ENCODE measurements at places on chromosomes 2 and 18. TPM values are rescaled to one million over a fixed set of nuclear protein-coding genes. Genes with fewer than 3 reads are reported as not detected.
A peak's percentile ranks its signal among the peaks of the same experiment; 100 is the strongest.

DNA sequence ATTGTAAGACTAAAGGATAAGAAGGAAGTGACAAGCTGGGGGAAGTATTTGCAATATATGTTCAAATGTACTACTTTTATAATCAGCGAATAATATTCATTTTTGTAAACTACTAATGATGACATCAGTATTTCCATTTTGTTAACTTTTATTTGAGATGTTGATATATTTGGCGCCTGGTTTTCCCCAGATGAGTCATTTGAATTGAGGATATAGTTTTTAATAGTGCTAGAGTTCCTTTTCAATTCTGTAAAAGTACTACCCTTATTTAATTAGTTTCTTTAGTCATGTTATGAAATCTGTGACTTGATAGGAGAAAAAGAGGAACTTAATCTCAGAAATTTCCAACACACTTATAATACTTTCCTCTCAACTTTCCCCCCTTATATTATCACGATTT is 495.3 kb downstream of the IRS1 start:
- no peak for DNase-seq

GRCh38 chr2:131674174-131674507 is 146.5 kb downstream of the CCDC74A start:
- no peak for DNase-seq

- DNase-seq: no peak
Measured at GRCh38 chr2:128492966-128493811, 174.5 kb upstream of the HS6ST1 start.

DNA sequence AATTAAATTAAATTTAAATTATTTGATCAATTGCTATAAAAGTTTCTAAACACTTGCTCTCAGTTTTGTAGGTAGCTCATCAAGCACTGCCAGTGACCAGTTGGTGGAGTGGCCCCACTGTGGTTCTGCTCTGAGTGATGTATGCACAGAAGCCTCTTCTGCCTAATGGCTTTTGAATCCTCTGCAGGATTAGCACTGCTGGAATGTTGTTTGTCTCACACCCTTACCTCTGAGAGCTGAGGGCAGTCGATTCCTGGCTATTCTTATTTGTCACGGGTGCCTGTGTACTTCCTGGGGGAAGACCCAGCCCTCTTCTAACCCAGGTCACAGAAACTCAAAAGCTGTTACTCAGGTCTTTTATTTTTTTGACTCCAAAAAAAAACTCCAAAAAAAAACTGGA is 9.5 kb downstream of the CAPN14 start:
- no peak for DNase-seq

DNA sequence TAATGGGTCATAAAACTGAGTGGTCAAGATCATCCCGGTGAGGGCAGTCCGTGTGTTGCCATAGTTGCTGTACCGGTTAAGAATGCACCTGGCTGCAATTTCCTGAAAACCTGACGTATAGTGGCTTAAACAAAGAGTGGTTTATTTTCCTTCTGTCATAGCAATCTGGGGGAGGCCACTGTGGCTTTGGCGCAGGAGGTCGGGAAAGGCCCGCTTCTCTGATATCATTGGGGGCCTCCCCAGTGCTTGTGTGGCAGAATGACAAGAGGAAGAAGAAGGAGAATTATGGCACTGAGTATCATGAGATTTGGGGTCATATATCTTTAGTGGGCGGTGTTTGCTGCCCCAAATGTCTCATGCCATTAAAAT is 4.4 kb downstream of the C2orf92 start:
- DNase-seq: no peak

- DNase-seq: no peak
Measured at GRCh38 chr2:11663427-11663826, 6.6 kb downstream of the NTSR2 start.

DNA sequence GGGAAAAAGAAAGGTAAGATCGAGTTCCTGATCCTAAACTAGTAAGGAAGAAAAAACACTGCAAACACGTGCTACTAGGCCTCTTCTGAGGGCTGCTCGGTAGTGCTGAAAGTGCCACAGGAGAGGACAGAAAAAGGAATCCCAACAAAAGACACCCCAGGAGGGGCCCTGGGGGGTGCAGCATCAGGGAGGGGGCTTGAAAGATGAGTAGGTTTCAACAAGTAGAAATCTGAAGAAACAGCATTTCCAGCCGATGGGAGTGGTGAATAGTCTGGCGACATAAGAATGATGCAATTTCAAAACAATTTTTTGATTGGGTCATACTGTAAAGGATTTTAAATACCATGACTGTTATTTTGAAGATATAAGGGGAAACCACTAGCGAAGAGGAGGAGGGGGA is 98.6 kb downstream of the NOL10 start:
- DNase-seq: no peak

- no peak for DNase-seq
Measured at GRCh38 chr2:85061896-85062295, 71.3 kb upstream of the TCF7L1 start.

DNA sequence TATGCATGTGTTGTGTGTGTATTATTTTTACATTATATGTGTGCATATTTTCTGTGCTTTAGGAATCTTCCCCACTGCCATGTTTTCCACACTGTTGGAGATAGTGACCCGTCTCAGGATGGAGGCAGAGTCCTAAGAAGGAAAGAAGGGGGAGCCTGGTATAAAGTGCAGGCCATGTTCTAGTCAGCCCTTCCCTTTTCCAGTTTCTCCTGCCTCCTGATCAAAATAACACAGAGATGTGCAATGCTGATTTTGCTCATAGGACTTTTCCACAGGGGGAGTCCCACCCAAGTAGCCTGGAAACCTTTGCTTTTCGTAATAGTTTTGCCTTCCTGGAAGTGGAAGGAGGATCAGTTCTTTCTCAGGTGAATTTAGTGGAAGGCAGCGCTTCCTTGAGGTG is 72.8 kb upstream of the FAM237A start:
- no peak for DNase-seq

GRCh38 chr2:155223781-155224406 is 525.4 kb downstream of the KCNJ3 start:
- DNase-seq: no peak

- DNase-seq: peak; percentile 57
Measured at GRCh38 chr2:7838669-7839068, 843.2 kb upstream of the ID2 start.

DNA sequence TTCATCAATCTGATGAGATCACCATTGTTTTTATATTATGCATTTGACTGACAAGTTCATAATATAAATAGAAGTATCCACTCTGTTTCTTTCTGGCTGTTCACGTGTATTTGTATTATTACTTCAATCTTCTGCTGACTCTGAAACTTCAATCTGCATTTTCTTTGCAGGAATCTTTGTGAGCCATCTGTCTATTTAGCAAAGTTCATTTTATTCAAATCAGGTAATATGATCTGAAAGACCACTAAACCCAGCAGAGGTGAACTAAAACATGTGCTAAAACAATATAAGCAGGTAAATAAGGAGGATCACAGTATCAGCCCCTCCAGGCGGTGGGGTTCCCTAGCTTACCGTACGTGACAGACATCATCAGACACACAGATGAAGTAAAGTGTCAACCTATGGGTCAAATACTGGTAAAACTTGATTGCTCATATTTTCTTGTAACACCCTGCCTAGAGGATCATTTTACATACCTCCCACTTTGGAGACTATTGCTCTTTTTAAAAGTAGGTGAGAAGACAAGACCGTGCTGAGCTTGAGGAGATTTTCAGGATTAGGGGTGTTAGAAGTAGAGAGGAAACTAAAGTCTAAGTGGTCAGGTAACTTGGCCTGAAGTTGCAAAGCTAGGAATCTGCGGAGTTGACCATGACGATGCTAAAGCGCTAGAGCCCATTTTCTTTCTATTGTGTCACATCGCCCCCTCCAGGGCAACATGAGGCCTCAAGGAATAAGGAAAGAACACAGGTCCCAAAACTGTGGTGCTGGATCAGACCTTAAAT is 9.0 kb downstream of the DTNB start:
- DNase-seq: peak; percentile 10

DNA sequence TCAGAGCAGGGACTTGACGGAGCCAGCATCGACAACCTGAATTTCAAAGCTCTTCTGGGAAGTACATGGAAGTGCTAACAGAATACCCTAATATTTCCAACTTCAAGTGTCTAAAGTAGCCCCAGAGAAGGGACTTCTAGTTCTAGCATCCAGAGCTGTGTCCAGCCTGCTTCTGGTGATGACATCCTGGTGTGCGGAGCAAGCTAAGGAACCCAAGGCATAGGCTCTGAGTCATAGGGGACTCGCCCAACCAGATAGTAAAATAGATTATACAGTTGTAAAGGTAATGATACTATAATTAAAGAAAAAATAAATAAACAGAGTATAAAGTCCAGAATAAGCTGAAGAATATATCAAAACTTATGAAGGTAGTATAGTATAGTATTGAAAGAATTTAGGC is 108.1 kb upstream of the SERPINE2 start:
- peak; percentile 34 for DNase-seq

- peak; percentile 1 for DNase-seq
Measured at GRCh38 chr2:164504253-164504652, 117.0 kb downstream of the GRB14 start.

DNA sequence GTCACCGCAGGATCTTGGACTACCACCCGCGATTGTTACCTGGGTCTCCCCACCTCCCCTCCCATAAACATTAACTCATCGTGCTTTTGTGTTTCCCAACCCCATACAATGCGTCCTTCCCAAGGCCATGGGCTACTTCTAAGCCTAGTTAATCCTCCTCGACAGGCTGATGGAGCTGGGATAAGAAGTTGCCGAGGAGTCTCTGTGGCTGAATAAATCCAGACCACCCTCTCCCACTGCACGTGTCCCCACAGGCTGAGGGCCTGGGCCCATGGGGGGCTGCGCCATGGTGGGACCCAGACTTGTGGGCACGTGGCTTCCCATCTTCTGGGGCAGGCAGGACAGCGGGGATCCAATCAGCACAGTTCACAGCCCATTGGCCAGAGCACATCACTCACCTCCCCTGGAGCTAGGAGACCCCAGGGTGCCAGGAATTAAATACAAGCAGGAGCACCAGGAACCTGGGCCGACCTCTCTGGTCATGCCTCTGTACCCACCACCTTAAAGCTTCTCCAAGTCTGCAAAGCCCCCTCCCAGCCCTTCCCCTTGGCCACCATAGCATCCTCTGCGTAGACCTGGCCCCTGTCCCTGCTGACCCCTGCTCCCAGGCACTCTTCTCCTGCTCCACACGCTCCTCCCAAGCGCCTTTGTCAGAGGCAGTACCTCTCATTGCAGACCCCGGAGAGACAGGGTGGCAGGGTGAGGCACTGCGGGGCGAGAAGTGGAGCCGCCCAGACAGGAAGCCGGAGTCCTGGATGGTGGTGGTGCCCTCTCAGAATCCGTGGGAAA is 51.0 kb upstream of the ID2 start:
- no peak for DNase-seq

GRCh38 chr18:56083523-56084287 is 495.7 kb upstream of the TCF4 start:
- DNase-seq: no peak

Gene DSG4
- not detected for total RNA-seq

Gene CD8B2
- not detected for total RNA-seq

Gene CNTNAP5
- 0.11 TPM for total RNA-seq

Gene LHCGR
- not detected for total RNA-seq

Gene PAX8
- 5.9 TPM for total RNA-seq

Gene LOXL3
- 49.8 TPM for total RNA-seq

Gene SCN2A
- total RNA-seq: 4.4 TPM

All from HT1080 (cell line).